Left renal pelvis (tissue), 4 donors: ENCODE measurements at places on chromosomes 6 and 20.

- DNase-seq, result no peak
Measured at GRCh38 chr6:158559338-158559894, 475 bp upstream of the TMEM181 start.

DNA sequence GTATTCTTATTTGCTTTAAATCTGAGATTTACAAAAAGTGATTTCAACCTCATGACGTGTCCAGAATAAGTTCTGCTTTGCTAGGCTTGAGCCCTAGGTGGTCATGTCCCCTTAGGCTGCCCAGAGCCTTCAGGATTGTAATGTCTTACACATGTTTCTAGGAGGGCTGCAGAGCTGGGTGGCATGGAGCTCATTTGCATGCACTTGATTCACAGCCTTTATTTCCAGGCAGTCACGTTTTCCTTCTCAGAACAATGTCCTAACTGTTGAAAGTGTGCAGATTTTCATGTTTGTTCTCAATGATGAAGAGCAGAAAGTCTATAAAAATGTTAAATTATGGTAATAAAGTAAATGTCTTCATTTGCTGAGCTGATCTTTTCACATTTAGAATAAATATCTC, 448.6 kb upstream of the SOX4 start:
- no peak for DNase-seq

DNA sequence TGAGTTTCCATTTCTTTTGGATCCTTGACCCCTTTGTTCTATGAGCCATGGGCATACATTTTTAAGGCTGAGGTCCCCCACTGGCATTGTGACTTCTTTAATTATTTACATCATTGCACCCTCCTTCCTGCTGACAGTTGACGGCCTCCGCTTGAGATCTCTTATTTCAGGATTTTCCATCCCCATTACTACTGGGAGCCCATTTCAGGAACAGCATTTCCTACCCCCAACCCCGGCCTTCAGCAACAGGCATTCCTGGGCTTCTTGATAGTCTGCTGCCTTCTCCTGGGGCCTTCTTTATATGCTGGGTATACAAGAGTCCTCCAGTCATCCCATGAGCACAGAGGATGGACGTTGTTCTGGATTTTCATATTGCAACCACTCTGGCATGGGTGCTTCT, 3.8 kb downstream of the ULBP1 start:
- DNase-seq, result no peak

DNA sequence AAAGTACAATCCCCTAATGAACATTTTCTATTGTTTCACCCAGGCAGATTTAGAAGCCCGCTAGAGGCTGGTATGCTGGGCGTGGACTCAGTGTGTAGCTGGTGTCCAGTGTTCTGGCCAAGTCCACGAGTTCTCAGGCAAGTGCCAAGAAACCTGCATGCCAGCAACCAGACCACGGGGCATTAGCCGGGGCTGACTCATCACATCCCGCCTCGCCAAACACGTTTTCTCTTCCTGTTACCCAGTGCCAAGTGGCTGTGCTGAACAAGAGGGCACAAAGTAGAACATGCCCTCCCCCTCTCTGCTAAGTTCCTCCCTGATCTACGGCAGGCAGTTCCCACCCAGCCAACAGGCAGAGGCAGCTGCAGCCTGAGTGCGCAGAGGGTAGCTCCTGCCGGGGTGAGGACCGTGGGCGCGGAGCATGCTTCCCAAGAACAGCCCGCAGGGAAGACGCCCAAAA, 29.6 kb downstream of the RAMACL start:
- no peak for DNase-seq

DNA sequence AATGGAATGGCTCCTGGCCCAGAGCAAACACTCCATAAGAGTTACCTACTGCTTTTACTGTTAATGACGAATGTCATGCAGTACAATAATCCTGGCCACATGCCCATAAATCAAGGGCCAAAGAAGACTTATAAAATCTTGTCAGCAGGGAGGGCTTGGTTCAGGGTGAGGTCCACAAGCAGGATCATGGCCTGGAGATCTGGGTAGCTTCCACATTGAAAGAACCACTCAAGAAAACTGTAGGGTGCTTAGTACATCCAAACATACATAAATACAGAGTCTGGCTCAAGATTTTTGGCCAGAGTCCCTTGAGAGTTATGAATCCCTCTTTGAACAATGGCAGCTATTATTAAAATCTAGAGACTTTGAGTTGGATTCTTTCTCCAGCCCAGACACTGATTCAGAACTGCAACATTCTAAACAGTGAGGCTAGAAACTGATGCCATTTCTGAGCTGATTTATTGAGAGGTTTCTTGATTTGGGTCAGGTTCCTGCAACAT, 188.7 kb downstream of the CDC5L start:
- DNase-seq, result no peak

DNA sequence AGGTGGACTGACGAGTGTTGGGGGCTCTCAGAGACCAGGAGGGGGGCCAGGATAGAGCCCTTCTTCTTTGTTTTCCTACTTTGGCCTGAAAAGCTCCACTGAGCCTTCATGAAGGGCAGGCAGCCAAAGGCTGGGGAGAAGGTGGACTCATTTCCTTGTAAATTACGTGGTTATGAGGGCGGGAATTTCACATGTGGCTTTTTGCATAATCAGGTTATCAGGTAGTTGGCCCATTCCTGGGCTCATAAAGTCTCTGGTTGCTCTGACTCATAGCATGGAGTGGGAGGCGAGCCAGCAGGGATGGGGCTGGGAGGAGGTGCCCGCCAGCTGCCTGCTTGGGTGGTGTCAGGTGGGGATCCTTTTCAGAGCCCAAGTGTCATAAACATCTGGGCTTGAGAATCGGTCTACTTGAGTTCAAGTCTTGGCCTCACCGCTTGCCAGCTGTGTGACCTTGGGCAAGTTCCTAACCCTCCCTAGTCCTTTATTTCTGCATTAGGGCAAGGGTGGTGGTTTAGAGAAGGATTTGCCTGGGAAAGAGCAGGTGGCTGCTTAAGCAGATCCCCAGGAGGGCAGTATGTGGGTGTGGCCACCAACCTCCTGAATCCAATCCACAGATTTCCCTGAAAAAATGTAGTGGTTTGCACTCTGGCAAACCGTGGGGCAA, 26.5 kb upstream of the RNF24 start:
- DNase-seq, result no peak

DNA sequence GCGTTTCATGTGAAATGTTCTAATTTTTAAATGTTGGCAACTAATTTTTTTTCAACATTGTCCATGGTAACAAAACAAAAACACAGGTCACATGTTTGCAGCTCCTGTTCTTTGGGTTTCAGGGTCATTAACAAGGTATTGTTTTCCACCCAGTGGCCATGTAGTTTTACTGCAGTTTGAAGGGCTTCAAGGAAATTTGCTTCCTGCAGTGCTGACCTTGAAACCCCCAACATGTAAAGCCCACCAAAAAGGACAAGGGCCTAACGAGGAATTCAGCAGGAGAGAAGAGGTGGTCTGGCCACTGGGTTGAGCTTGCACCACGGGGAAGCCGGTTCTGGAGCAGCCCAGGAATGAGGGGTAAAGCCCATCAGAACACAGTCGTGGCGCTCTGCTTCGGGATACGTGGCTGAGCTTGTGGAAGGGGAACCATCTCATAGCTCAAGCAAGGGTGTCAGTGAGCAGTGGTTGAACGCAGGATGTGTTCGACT, 13.9 kb upstream of the KLHL31 start:
- no peak for DNase-seq

- DNase-seq, result no peak
Measured at GRCh38 chr20:54063992-54064676, 6.3 kb downstream of the BCAS1 start.

DNA sequence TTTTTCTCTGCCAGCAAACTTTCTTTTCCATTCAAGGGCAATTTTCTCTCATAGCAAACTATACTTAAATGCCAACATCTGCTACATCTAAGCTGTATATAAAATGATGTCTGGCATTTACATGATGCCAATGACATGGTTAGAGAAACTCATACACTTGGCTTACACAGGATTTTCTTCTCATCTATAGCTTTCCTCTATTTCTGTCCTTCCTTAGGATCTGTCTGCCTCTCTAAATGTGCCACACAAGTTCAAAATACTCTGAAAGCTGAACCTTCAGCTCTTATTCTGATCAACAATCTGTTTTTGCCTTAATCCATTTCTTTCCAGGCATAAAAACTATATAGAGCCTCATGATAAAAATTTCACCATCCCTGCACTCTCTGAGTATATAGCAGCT, 290.9 kb upstream of the RNF217 start:
- no peak for DNase-seq

GRCh38 chr20:61482056-61482887, 230.2 kb downstream of the CDH4 start:
- DNase-seq, result no peak

- DNase-seq, result no peak
Measured at GRCh38 chr6:73107016-73107415, 118.3 kb downstream of the KHDC1L start.

- DNase-seq, result no peak
Measured at GRCh38 chr20:40414843-40415615, 274.0 kb downstream of the MAFB start.

DNA sequence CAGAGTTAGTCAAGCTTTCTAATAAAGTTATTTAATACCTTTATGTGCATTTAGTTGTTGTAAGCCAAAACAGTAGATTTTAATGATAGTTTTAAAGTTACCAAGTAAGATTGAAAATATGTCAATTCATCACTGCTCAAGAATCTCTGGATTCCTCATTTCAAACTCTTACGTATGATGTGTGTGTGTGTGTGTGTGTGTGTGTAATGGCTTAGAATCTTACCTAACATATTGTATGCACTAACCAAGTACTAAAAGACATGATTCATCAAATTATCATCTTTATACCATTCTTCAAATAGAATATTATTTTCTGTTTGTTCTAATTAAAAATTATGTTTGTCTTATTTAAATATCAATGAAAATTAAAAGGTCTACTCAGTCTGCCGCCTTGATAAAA, 41.5 kb upstream of the ZNF337 start:
- DNase-seq, result no peak

- no peak for DNase-seq
Measured at GRCh38 chr20:54570561-54570960, 95.2 kb downstream of the DOK5 start.

GRCh38 chr6:22173311-22173710, 123.5 kb downstream of the PRL start:
- DNase-seq, result no peak

DNA sequence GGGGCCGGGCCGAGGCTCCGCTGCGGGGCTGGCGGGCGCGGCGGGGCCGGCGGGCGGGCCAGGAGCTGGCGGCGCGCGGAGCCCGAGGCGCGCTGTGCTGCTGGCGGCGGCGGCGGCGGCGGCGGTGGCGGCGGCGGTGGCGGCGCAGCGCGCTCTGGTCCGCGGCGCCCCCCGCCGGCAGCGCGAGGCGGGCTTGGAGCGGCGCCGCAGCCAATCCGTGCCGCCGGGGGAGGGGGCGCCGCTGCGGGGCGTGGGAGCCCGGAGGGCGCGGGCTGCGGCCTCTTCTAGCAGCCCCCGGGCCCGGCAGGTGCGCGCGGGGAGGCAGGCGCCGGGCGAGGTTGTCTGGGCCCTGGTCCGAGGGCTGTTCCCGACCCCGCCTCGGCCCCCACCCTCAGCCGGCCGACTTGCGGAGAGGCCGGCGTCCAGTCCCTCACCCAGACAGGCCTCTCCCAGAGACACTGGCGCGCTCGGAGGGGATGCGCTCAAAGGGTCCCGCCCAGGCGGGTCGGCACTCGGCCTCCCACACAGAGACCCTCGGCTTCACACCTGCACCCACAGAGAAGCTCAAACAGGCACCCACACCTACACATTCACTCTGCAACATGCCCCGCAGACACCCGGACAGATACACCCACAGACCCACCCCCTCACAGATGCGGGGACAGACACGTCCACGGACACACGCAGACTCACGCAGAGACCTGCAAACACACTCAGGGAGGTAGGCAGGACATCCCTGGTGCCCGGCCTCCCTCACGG, at the start of gene RIMS4:
RIMS4 (minus strand) TSS at position 156 of the 759 bp plus-strand sequence. CDS start 275 bp downstream, outside the sequence.
- DNase-seq, result no peak

DNA sequence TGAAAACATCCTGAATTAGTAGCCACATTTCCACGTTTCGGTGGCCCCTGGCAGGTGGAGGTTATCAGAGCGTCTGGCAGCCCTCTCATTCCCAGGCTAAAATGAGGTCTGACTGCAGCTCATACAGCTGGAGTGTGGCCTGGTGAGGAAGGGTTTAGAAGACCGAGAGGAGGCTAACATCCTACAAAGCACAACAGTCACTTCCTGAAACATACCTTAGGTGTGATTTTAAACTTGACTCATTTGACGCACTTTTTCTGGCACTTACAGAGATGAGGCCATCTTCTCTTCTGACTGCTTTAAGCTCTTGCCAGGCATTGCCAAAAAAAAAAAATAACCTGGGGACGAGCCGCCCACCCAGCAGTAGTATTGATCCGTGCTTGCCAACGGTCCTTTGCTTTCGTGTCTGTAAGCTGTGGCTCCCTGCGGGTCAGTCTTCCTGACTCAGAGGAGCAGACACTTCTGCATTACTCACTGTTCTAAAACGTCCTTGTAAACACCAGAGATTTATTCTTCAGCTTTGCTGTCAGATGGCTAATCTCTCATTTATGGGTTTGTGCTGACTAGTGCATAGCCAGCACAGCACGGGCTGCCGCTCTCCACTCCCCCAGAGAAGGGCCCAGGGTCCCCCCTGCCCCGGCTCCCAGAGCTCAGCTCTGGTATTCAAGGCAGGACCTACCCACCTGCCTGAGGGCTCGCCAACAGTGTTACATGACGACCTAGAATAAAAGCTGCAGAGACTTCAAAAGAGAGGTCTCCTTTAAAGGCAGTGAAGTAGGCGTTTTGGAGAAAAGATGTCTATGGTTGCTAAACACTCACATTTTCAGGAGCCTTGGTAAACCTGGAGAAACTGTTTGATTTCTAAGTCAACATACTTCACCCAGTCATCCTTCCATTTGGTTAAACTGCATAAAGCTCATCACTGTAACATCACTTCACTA, 78.5 kb upstream of the FRMD1 start:
- DNase-seq, result peak; percentile 64

- no peak for DNase-seq
Measured at GRCh38 chr6:75244063-75244584, 523 bp upstream of the COX7A2 start.

- DNase-seq, result no peak
Measured at GRCh38 chr6:143295932-143296331, 154.6 kb downstream of the ADAT2 start.

GRCh38 chr6:129491436-129491835, 218.5 kb downstream of the ARHGAP18 start:
- no peak for DNase-seq

GRCh38 chr6:152671171-152671570, 26.5 kb upstream of the MYCT1 start:
- DNase-seq, result no peak

GRCh38 chr6:127131275-127131674, 12.8 kb downstream of the RSPO3 start:
- DNase-seq, result no peak

- no peak for DNase-seq
Measured at GRCh38 chr6:106692819-106693208, 63.4 kb downstream of the QRSL1 start.

- no peak for DNase-seq
Measured at GRCh38 chr20:967796-968742, 34.0 kb downstream of the RSPO4 start.

GRCh38 chr6:91633374-91634111, 1046.7 kb upstream of the MAP3K7 start:
- peak; percentile 14 for DNase-seq

- DNase-seq, result no peak
Measured at GRCh38 chr20:24283186-24283585, 186.2 kb upstream of the SYNDIG1 start.

GRCh38 chr6:63560801-63561287, 11.4 kb upstream of the LOC128125822 start:
- DNase-seq, result no peak
